ENCODE measurements at places on chromosomes 1 and 21.

- DNase-seq: no peak
Measured at GRCh38 chr1:227308367-227309336, 9.6 kb downstream of the CDC42BPA start.

DNA sequence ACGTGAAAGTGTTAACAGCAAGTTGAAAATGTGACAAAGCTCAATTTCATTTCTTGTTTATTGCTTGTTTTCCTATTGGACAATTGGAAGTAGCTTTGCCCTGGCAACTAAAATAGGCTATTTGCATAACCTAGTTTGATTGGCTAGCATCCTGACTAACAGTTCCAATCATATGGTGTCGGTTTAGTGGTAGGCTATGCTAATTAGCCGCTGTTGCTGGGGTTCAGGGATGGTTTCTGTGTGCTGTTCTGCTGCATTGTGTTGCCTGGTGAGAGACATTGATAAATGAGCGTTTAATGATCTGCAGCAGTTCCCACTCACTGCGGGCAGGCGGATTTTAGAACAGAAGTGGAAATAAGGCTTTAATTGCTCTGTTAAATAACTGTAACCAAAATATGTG, 68.5 kb downstream of the DYRK1A start:
- DNase-seq: peak; percentile 67

GRCh38 chr1:198683449-198683848, 44.6 kb downstream of the PTPRC start:
- DNase-seq: no peak

GRCh38 chr1:23417570-23417969, 7.0 kb downstream of the TCEA3 start:
- no peak for DNase-seq

All from ecto neural progenitor cell (in vitro differentiated cells).